ENCODE measurements at places on chromosomes 2 and 18.
A peak's percentile ranks its signal among the peaks of the same experiment; 100 is the strongest.

GRCh38 chr18:79515944-79516351 lies 120.2 kb downstream of the NFATC1 start:
- DNase-seq, result no peak

DNA sequence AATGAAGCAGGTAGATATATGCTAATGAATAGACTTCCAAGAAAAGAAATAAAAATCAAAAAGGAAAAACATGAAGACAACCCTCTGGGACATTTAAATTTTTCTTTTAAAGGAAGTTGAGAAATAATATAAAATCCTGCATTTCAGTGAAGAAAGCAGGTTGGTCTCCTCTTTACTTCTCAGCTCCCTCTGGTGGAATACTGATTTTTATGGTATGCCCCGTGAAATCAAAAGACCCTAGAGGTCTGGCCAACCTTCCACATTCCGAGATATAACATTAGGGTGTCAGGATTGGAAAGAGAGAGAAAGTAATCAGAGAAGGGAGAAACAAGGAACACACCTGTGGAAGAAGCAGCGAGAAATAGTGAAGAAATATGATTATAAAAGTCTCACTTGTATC lies 72.7 kb downstream of the DNER start:
- no peak for DNase-seq

- no peak for DNase-seq
Measured at GRCh38 chr2:173193925-173194324, 118.3 kb downstream of the MAP3K20 start.

GRCh38 chr2:146633159-146633558 lies 1211.7 kb upstream of the ACVR2A start:
- no peak for DNase-seq

DNA sequence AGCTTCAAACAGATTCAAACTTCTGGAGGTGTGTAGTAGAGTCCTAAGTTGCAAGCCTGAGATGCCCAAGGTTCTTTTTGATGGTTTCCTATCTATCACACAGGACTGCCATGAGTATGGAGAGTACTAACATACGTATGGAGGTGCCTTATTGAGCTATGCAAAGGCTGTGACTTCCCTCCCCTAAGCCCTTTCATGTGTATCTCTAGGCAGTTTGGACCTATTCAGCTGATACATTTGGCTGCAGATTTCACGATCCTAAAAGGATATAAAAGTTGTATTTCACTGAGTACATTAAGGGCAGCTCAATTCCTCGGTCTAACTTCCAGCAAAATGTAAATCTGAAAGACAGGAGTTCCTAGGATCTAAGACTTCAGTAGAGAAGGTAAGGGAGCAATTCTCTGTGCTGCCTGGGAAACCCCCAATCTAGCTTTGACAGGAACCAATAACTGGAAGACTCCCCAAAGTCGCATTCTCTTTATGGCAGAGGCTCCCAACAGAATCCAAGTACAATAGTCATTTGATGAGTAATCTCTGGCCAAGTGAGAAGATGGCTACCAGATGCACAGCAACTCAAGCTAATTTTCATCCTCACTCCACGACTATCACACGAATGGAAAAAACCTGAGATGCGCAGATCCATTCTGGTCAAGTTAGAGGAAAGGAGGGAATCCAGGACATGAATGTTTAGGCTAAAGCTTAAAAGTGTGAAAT lies 83.8 kb downstream of the ATL2 start:
- peak; percentile 3 for DNase-seq

DNA sequence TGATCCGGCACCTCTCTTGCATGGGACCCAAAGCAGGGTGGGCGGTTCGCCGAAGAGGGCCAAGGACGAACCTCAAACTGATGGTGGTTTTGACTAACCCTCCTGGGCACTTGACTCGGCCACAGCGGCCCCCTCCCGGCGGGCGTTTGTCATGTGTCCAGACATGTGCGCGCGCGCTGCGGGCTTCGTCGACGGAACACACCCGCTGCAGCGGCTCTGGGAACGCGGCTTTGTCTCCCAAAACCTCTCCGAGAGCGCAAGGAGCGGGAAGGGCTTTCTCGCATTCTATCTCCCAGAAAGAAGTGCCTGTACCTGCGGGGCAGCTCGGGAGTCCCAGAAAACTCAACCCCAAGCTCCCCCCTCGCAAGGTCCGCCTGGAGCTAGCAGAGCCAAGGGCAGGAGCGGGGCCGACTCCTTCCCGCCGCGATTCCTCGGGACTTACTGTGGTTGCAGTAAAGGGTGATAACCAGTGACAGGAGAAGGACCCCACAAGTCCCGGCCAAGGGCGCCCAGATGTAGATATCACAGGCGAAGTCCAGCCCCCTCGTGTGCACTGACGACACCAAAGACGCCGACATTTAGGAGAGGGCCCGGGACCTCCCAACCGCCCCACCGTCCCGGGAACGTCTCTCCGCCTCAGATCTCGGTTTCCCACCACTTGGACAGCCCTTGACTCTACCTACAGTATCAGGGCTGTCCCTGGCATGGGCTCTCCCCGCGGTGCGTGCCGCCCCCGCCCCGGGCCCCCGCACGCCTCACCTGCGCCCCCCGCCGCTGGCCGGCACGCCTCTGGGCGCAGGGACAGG lies 1.6 kb downstream of the CD8A start:
- DNase-seq, result no peak

DNA sequence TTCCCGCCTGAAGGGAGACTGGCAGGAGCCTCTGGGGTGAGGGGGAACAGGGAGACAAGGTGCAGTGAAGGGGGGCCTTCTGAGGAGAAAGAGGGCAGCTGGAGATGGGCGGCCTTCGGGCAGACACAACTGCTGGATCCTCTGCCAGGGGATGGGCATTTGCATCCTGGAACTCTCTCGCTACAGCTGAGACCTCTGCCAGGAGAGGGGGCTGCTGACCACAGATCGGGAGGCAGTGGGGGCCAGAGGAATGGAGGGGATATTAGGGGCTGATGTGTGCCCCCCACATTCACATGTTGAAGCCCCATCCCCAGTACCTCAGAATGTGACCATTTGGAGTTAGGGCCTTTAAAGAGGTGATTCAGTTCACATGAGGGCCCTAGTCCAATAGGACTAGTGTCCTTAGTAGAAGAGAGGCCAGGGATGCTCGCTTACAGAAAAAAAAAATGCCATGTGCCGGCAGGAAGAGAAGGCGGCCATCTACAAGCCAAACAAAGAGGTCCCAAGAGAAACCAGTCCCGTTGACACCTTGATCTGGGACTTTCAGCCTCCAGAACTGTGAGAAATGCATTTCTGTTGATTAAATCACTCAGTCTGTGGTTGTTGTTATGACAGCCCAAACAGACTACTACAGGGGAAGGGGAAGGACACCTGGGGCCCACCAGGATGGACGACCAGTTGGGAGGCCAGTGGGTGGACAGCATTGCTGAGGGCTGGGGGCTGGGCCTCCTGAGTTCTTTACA lies 50.0 kb downstream of the TRABD2A start:
- no peak for DNase-seq

GRCh38 chr2:191049728-191050639 lies 36.0 kb upstream of the STAT1 start:
- peak; percentile 97 for DNase-seq

DNA sequence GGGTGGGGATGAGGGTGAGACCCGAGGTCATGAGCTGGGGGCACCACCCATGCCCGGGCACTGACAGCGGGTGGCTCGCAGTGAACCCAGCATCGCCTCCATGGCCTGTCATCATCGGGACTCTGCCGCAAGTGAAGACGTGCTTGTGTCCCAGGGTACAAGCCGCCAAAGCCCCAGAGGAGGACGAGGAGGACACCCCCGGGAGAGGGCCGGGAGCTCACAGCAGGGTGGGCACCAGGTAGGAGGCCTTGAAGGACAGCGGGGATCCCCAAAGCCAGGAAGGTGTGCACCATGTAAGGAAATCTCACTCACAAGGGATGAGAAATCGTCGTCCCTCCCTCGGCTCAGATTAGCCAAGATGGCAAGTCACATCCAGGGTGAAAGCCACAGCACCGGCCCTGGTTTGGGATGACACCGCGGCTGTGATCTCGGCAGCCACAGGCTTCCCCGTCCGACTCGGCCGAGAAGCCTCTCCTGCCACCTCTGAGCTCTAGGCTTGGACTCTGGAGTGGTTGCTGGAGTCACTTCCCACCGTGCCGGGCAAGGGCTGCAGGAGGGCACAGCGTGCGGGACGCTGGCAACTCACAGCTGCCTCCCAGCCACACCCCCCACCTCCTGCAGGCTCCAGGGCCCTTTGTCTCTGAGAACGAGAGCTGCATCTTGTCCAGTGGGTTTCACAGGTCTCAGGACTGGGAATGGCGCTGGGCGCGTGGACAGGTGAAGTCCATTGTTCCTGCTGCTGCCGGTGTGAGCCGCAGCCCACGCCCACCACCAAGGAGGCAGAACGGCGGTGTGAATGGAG lies 81.6 kb upstream of the CTDP1 start:
- no peak for DNase-seq

DNA sequence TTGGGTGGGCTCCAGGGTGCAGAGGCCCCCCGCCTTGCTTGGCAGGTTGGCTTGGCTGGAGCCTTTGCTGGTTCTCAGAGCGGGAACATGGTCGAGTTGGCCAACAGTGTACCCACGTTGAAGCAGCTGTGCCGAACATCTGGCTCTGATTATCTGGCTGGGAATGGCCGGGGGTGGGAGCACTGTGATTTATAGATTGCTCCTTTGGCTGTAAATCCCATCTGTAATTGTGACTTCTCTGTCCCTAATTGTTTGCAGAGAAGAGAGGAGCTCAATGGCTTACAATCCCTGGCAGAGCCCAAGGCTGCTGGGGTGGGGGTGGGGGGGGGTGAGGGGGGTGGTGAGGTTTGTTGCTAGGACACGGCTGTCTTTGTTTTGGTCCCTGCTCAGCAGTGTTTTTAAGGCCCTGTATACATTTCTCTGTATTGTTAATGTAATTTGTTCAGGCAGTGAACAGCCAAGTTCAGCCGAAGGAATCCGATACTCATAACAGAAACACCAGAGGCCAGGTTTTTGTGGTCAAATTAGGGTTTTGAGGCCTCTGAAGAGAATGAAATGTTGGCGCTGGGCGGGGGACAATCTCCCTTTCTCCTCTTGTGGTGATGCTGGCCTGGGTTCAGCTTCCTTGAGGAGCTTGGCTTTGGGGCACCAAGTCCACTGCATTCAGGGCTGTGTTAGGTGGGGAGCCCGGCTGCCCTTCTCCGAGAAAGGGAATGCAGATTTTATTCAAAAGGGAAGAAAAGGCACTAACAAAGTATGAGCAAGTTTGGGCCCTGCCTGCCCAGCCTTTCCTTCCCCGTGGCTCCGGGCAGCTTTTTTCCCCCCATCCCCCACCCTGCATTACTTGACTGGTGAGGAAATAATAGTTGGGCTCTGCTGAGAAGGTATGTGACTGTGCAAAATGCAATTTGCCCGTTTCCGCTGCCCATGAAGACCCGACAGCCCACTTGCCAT lies 82.5 kb downstream of the TCF7L1 start:
- peak; percentile 94 for DNase-seq

GRCh38 chr2:10407841-10408648 lies 40.1 kb downstream of the ODC1 start:
- no peak for DNase-seq

- DNase-seq, result no peak
Measured at GRCh38 chr2:135975702-135976101, 9.7 kb downstream of the DARS1 start.

- DNase-seq, result no peak
Measured at GRCh38 chr2:121043061-121043826, 241.8 kb downstream of the TFCP2L1 start.

- no peak for DNase-seq
Measured at GRCh38 chr2:58131191-58132011, 84.8 kb downstream of the VRK2 start.

DNA sequence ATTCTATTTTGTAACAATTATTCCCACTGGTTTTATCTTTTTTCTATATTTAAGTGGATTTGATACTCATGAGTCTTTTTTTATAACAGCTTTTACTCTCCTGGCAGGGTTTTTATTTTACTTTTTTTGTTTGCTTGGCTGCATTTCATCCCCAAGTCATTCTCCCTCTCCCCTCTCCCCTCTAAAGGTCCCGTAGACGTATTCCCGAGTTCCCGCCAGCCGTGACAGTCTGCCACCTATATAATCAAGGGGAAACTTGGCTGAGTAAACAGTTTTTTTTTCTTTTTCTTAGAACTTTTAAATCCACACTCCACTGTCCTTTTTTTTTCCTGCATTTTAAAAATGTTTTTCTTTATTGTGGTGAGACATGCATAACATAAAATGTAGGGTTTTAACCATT lies 433.1 kb upstream of the HS6ST1 start:
- no peak for DNase-seq

DNA sequence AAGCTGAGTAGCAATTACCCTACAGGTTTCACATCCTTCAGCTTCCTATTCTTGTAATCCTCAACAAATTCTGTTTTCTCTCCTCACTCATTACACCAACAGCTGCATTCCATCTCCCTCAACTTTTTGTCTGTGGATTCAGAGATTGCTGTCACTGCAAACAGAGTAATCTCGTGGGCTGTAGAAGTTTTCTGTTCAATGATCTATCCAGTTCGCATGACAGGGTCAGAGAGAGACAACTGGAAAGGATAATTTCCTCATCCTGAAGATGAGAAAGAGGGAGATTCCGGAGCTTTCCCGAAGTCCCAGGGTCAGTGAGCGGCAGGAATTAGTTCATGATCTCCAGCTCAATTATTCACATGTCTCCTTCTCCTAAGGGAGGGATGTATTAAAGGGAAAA lies 75.7 kb downstream of the MYO5B start:
- DNase-seq, result no peak

DNA sequence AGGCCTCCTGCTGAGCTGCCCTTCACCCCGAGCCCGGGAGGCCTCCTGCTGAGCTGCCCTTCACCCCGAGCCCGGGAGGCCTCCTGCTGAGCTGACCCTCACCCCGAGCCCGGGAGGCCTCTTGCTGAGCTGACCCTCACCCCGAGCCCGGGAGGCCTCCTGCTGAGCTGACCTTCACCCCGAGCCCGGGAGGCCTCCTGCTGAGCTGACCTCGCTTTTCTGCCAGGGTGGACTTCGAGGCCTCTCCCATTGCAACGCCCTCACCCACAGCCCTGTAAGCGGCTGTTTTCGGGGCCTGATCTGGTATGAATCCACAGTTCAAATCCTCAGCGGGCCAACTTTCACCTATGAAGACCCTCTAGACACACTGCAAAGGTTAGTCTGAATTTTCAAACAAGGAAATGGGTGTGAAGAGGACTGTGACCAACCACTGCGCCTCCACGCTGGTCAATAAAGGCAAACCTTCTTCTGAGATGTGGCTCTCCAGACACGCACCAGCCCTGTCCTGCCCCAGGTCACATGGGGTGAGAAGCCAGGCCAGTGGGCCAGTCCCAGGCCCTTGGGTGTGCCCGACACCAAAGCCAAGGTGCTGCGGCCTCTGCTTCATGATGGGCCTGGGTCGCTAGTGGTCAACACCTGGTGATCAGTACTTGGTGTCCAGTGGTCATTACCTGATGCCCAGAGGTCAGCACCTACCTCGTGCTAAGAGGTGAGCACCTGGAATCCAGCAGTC lies 225.1 kb upstream of the SALL3 start:
- no peak for DNase-seq

DNA sequence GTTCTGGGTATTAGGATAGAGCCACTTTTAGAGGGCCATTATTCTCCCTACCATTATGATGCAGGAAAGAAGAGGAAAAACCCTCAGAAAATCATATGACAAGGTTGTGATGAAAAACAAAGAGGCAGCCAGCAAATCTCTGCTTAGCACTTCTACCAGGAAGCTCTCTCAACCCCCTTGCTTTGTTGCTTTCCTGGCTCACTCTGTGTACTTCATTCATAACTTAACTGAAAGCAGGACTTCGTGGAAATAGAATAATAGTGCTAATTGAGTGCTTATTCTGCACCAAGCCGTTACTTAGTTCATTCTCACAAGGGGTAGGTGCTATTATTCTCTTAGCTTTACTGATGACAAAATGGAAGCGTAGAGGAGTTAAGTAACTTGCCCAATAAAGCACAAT lies 354.1 kb downstream of the HRH4 start:
- no peak for DNase-seq

GRCh38 chr2:133416736-133417135 lies 151.5 kb downstream of the NCKAP5 start:
- no peak for DNase-seq

GRCh38 chr2:200708943-200709342 lies 102.8 kb upstream of the BZW1 start:
- no peak for DNase-seq
